ENCODE measurements at places on chromosomes 7 and 10.

GRCh38 chr10:114003161-114003941, 40.3 kb upstream of the ADRB1 start:
- DNase-seq = no peak

GRCh38 chr7:47040795-47041347, 541.0 kb downstream of the TNS3 start:
- DNase-seq = no peak

DNA sequence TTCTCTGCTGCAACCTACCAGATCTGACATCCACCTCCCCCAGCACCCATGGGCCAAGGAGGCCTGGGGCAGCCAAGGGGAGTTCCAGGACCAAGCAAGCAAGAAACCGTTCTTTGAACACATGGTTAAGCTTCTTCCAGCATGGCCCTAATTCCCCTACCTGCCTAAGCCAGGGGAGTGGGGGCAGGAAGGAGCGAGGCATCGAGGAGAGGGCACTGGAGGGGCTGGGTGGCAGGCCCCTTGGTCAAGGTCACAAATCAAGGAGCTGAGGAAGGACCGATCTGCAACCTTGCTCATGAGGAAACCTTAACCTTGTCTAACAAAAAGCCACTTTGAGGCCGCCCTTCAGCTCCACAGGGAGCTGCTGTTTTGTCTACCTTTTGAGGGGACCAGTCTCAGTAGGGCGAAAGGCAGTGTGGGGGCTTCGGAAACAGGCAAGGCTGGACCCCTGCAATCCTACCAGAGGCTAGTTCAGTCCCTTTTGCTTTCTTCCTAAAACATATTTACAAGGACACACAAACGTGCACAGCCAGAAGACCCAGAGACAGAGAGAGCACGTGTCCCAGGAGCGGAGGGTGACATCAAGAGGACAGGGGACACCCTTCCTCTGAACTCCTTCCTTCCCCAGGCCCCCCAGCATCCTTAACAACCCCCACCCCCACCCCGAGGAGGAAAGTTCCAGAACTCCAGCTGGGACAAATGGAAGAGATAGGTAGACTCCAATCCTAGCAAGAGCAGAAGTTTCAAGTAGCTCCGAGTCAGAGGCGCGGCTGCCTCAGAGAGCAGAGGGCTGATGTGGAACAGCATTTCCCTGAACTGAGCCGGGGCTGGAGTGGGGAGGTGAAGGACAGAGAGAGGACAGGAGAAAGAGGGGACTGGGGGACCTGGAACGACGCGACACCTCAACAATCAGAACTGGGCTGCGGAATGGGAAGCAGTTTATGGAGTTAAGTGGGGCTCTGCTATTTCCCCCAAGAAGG, 28.2 kb downstream of the SPOCK2 start:
- no peak for DNase-seq

DNA sequence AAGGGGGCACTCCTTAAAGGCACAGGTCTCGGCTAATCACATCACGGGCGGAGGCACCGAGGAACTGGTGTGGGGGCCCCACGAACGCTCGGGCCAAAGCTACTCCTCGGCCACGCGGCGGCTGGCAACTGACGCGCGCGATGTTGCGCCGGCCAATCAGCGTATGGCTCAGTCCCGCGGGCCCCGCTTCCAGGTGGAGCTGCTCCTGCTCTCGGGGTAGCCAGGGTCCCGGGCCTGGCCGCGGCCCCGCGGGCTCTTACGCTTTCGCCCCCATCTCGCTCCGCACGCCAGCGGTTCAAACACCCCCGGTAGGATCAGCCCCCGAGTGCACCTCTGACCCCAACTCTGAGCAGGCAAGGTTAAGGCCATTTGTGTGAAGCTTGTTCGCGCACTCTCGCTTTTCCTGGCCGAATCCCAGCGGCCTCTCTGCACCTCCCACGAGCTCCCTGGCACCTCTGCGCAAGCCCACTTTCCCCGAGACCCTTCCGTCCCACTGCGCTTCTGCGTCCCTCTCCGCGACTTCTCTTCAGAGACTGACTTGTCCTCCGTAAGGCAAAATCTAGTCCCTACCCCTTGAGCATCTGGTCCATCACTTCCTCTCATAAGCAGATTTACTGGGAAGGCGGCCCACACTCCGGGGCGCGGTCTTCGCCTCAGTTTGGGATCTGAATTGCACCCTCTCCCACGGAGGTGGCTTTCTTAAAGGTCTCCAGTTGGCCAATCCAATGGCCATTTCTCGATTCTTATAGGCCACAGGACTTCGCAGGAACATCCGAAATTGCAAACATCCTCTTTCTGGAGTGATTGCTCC, 200.9 kb upstream of the TBX20 start:
- DNase-seq = no peak

DNA sequence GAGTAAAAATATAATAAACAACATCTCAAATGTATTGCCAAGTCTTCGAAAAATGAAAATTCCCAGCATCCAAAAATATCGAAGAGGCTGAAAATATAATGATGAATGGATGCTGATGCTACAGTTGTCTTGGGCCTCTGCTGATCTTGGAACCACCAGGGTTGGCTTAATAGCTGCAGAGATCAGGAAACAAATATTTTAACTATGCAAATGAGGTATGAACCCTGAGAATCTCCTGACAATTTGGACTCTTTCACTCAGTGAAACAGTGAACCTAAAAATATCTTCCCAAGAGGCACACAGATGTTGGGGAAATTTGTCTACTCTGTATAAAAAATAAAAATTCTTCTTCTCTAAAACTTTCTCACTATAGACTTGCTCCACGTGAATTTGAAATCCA, 97.7 kb upstream of the EGFR start:
- no peak for DNase-seq

DNA sequence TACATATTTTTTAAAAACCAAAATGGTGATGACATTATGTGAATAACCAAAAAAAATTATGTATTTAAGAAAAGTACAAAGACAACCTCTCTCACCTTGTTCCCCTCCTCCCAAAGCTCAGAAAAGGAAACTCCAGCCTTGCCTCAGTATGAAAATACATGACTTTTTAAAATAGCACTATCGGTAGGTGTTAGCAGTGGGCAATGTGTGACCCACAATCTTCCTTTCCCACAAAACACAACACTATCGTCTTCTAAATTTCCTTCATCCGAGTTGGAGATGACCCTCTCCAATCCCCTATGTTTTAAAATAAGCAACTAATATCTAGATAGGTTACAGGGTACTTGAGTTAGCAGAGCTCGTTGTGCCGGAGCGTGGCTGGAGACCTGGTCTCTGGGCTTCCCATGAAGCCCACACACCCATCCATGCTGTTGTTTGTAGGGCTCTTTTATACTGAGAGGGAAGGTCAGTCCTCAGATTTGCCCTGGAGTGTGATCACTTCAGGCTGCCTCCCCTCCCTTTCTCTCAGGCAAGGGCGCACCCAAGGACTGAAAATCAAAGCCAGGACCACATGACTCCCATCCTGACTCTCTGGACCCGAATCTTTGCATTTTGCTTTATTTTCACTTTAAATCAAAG, 107.6 kb downstream of the JAZF1 start:
- no peak for DNase-seq

GRCh38 chr10:30036811-30037210, 22.6 kb downstream of the JCAD start:
- DNase-seq = no peak

DNA sequence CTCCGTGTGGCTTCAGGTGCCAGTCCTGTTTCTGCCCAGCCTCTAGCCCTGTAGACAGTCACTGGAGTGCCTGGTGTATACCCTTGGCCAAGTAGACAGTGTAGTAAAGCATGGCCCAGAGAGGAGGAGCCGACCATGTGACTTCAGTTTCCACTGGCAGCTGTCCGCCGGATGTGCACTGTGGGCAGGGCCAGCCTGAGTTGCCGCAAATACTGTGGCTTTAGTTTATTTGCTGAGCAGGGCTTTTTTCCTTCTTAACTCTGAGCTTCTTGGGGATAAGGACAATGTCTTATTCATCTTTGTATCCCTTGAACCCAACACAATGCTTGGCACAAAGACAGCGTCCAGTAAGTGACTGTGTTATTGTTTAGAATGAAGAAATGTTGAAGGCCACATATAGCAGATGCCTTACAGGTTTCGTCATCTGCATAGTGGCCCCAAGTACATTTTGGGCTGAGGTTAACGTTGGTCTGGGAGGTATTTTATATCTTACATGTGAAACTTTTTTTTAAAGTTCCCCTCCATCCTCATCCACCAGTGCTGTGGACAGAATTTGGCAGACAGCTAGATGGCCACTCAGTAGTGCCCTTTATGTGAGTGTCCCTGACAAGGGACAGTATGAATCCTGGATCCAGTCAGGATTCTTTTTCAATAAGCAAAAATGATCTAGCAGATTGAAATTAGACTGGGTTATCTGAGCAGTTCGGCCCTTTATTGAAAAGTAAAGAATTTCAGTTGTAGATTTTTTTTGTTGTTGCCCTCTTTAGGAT, 40.6 kb downstream of the CYP17A1 start:
- no peak for DNase-seq

- DNase-seq = no peak
Observed at GRCh38 chr10:24452030-24452429, 243.1 kb downstream of the KIAA1217 start.

GRCh38 chr7:1829111-1829510, 159.0 kb downstream of the ELFN1 start:
- DNase-seq = no peak

- no peak for DNase-seq
Observed at GRCh38 chr7:47661051-47661714, 79.3 kb upstream of the TNS3 start.

GRCh38 chr10:57897611-57898010, 370.1 kb downstream of the IPMK start:
- no peak for DNase-seq

DNA sequence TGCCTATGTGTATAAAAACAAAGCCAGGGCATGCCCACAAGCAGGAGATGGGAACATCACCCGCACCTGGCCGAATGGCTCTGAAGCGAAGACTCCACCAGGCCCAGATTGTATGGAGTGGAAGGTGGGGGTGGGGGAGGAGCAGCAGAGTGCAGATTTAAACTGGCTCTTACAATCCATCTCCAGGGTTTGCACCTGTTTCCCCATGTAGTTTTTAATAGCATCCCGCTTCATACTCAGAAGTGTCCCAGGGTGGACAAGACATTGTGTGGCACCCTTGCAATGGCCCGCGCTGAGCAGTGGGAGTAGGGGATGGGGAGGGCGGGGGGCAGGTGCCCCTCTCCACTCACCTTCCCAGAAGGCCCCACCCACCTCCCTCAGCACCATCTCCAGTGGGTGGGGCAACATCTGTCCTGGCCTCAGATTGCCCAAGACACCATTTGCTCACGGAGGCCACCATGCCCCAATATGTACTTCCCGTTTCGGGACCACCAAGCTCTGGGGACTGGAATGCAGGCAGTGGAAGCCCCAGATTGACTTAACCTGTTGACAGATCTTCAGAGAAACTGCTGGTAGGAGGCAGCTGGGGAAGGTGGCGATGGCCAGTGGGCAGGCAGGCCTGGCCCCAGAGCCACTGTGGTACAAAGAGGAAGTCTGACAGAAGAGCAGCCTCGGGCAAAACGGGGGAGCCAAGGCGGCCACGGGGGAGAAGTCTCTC, 23.0 kb downstream of the VSIR start:
- DNase-seq = no peak

DNA sequence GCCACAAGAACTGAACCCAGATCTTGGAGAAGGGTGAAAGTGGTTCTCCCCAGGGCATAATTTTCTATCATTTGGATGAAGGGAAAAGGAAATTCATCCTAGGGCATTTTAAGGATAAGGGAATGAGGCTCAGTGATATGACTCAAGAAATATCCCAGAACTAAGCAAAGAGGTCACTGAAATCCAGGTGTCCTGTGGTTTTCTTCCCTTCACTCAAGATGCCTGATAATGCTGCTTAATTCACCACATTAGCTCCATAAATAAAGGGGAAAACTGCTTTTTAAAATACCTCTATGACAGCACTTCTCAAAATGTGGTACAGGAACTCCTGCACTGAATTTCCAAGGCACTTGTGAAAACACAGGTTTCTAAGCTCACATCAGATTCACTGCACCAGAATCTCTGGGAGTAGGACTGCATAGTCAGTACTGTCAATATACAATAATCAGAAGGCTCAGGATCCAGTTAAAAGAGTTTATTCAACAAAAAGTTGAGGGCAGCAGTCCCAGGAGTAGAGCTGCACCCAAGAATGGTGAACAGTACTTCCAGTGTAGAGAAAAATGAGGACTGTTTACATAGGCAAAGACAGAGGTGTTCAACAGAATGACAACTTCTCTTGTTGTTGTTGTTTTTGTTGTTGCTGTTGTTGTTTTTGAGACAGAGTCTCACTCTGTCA, 2.9 kb downstream of the IFIT3 start:
- no peak for DNase-seq

DNA sequence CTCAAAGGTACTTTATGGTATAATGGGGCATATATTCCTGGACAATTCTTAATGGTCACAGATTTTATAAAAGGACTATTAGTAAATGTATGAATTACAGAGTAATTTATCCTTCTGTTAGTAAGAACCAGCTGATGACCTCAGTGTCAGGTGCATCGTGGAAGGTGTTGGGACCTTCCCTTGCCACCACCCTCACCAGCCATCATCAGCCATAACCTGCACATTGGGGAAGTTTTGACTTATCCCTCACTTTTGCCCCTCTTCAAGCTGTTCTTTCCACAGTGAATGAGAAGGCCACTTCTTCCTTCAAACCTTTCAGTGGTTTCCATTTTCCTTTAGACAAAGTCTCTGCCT, 52.2 kb downstream of the FIGNL1 start:
- DNase-seq = no peak

DNA sequence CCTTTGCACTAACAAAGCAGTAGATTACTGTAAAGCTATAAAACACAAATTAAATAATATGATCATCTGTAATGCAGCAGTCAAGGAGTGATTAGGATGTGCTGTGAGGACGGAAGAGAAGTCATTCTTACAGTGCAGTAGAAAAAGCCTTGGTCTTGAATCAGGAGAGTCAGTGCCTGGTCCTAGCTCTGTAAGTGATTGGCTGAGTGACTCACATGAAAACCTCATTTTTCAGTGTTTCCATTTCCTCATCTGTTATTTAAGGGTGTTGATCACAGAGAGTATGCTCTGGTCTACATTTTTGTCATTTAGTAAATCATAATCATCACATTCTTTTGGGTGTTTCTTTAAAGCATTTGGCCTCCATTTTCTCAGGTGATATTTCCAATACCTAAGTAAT, 717.8 kb downstream of the LRMDA start:
- no peak for DNase-seq

DNA sequence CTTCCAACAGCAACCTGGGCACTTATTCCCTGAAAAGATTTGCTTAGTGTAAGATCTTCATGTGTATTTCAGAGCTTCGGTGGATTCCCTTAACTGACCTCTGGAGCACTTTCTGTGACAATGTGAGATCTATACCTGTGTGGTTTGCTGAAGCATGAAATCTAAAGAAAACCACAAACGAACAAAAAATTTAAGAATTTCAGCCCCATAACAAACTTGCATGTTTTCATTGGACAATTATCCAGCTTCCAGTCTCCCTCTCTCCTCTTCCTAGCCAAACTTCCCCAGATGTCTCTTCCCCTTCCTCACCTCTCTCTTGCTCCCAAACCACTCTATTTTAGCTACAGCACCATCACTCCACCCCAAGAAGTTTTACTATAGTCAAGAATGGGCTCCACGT, 279.9 kb upstream of the SORCS1 start:
- no peak for DNase-seq

- DNase-seq = no peak
Observed at GRCh38 chr10:96541921-96542320, 28.2 kb upstream of the TLL2 start.
